ENCODE measurements at places on chromosomes 12 and 14.

DNA sequence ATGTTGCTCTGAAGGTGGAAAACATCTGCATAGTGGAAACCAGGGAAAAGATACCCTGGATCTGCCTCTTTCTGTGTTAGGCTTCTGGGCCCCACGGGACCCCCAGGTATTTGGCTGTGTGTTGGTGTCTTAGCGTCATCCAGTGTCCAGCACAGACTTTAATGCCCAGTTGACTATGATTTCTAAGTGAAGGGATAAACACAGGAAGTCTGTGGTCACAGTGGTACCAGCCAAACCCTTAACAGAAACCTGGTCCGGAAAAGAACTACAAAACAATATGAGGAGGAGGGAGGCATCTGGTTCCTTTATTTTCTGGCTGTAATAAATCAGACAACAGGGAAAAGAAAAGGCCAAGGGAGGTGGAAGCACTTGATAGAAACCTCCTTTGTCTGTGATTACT is 56.4 kb downstream of the CMKLR1 start:
- DNase-seq, result no peak

DNA sequence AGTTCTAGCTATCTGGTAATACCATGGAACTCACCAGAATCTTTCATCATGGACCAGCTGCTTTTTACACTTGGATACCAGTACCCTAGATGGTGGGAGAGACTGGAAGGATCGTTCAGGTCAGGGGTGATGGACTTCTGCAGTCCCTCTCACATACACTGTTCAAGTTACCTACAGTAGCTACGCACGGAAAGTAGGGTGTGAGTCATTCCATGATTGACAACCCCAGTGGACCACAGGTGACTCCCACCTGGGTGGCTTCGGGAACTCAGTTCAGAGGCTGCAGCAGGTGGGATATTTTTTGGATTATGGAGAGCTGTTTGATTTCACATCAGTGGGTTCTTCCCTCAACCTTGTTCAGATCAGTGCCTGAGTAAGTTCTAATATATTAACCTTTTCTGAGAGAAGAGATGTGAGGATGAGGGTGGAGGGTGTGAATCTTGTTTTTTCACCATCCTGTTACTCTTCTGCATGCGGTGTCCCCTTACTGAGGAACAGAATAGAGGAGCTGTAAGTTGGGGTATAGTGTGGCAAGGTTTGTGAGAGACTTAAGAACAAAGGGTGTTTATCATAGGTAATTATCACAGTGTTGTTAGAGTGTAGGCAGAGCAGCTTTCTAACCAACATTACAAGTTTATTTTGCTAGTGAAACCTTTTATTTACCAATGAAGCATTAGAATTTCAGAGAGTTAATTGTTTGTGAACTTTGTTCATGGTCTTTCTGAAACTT is 39.6 kb downstream of the PRKCH start:
- DNase-seq, result no peak

- no peak for DNase-seq
Observed at GRCh38 chr12:67141296-67142018, 127.7 kb upstream of the CAND1 start.

GRCh38 chr12:96194971-96195844 is 1.0 kb downstream of the ELK3 start:
- DNase-seq, result peak; percentile 84

DNA sequence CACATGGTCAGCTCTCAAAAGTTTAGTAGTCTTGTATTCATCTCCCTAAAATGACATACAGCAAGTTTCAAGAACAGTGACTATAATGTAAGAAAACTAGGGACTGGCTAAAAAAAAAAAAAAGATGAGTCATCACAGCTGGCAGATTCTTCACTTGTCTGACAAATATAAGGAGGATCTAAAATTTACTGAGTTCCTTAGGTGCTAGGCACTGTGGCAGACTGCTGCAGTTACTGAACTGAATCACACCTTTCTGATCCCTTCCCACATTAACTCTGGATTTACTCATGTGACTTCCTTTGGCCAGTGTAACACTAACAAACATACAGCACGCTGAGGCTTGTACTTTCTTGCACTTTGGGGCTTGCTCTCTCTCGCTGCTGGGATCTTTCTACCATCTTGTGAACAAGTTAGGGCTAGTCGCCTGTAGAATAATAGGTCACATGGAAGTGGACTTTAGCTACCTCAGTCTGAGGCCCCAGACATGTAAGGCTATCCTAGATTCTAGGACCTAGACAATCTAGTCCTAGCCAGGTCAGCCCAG is 32.1 kb downstream of the BAZ1A start:
- DNase-seq, result peak; percentile 66

DNA sequence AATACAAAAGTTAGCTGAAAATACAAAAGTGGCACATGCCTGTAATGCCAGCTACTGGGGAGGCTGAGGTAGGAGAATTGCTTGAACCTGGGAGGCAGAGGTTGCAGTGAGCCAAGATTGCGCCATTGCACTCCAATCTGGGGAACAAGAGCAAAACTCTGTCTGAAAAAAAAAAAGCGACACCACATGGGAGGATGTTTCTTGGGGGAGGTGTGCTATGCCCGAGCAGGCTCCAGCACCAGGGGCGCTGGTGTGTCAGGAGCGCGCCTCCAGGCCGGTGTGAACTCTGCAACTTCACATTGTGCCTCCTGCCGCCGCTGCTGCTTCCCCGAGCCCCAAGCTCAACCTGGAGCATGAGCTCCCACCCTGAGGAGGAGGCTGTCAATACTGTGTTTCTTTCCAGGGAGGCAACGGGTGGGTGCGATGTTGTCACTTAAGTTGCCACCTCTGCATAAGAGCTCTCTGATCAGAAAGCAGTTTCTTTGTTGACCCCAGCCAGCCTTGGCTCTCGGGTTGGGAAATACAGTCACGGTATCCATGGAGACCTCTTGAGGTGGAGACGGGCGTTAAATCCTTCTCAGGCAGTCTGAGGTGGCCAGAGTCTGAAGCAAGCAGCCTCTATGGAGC is 18.9 kb downstream of the DEGS2 start:
- DNase-seq, result no peak

GRCh38 chr14:22540811-22541360 is 48.1 kb downstream of the DAD1 start:
- DNase-seq, result no peak

DNA sequence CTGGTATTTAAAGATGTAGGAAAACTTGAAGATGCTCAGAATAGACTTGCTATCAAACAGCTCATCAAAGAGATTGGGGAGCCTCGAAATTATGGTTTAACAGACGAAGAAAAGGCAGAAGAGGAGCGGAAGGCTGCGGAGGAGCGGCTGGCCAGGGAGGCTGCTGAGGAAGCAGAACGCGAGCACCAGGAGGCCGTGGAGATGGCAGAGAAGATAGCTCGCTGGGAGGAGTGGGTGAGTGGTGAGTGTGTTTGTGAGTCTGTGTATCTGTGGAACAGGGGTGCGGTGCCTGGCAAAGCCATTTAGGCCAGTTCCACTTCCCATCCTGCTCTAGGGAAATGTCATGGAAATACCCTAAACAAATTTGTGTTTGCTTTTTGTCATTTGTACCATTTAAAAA is 19.2 kb upstream of the PAPOLA start:
- DNase-seq, result no peak

DNA sequence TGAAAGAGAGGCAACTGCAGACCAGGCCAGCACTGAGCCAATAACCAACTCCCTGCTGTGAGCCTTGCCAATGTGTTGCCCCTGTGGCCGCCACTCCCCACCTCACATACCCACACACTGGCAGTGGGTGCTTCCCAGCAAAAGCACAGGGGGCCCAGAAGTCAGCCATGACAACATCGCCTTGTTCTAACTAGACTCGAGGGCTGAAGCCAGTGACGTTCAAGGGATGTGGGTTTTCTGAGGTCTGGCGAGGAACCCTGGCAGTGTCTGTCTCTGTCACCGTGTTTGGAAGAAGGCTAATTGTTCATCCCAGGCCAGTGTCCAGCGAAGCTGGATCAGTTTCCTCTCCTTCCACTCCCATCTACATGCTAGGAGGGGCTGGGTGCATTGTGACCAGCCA is 311.8 kb upstream of the AMIGO2 start:
- DNase-seq, result no peak

- DNase-seq, result peak; percentile 42
Observed at GRCh38 chr12:106226884-106227640, 20.8 kb downstream of the CKAP4 start.

DNA sequence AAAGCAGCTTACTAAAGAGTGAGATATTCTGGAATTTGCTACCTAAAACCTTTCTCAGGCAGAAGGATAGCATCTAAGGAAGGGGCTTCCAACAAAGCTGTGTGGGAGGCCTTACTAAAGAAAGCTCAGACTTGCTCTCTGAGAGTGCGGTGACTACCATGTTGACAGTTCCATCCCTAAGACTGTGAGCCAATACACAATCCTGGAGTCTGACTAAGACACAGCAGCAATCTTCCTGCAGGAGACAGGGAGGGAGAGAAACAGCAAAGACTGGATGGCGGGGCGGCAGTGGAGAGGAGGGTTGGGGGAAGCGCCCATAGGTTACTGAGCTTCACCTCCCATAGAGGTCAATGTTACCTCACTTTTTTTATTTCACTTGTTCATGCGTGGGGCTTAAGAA is 70.9 kb downstream of the KITLG start:
- DNase-seq, result peak; percentile 45

DNA sequence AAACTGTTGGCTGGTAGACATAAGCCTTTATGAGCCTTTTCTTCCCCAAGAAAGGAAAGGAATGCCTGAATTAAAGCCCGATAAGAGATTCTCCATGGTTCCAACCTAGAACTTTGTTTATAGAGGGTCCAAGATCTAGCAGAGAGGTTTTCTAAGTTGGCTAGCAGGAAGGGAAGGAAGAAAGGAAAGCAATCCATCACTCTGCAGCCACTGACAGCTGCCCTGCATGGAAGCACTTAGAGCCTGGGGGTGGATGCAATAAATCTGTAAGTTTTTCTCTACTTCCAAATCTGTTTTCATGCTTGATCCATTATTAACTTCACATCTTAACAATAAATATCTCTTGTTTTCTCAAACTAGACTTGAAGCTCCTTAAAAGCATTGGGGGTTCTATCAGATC is 224.4 kb downstream of the KSR2 start:
- no peak for DNase-seq

DNA sequence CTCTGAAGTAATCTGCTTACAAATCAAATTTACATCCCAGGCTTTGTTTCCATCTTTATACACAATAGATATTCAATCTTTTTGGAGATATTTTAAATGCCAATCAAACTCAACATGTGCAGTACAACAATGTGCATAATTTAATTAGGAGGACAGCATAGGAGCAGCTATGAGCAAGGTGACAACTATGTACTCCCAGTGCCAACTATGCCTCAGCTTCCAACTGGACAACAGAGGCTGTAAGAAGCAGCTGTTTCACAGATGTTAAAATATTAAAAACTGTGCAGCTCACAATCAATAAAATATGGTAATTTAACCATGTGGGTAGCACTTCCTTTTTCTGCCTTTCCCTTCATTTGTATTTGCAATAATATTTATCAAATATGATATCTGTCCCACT is 99.9 kb downstream of the ST8SIA1 start:
- DNase-seq, result peak; percentile 70

GRCh38 chr12:123744836-123745235 is 17.3 kb upstream of the DNAH10 start:
- no peak for DNase-seq

DNA sequence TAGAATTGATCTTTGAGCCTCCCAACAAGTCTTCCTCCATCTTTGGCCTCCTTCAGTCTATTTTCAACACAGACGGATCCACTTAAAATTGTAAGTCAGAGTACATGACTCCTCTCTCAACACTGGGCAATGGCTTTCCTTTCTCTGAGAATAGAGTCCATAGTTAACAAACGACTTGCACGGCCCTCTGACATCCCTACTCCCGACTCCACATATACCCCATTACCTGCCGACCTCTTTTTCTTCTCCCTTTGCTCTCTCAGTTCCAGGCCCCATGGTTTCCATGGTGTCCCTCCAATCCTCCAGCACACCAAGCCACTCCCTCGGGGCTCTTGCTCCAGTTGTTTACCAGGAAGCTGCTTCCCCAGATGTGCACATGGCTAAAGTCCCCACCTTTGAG is 84.7 kb downstream of the DNAI7 start:
- DNase-seq, result no peak

GRCh38 chr12:112122823-112123690 is 2.3 kb upstream of the TRAFD1 start:
- peak; percentile 85 for DNase-seq

- peak; percentile 95 for DNase-seq
Observed at GRCh38 chr12:46492471-46493085, 120.0 kb upstream of the SLC38A2 start.

DNA sequence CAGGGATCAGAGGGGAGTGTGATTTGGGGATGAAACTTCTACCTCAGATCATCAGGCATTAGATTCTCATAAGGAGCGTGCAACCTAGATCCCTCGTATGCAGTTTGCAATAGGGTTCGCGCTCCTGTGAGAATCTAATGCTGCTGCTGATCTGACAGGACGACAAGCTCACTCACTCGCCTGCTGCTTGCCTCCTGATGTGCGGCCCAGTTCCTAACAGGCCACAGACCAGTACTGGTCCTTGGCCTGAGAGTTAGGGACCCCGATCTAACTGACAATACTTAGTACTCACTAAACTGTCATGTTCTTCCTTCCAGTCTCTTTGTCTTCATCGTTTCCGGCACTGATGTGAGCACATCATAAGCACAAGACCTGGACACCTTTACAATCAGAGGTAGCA is 5.3 kb upstream of the RPLP0 start:
- DNase-seq, result no peak

DNA sequence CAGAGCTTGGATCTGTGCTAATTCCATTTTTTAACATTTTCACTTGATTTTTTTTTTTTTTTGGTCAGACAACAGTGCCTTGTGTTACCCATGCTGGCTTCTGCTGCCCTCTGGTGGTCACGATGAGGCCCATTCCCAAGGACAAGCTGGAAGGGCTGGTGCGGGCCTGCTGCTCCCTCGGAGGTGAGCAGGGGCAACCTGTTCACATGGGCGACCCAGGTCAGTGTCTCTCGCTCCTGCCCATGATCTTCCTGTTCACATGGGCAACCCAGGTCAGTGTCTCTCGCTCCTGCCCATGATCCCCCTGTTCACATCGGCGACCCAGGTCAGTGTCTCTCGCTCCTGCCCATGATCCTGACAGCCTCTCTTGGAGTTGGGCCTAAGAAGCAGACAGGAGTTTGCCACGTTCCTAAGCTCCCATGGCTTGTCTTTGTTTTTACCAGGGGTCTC is 59.4 kb downstream of the DGLUCY start:
- peak; percentile 73 for DNase-seq

DNA sequence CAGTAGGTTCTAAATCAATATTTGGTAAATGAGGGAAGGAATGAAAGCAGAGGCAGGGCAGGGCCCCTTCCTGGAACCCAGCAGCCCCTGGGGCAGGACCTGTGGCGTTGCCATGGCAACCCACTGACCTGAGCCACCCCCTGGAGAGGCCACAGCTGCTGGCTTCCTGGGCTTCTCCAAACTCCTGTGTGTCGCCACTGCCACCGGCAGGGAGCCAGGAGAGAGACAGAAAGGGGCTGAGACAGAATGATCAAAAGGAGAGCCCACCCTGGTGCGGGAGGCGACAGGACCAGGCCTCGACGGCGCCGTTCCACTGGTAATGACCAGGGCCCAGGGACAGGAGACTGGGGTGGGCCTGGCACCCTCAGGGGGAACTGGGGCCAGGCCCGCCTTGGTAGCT is 18.2 kb downstream of the RFX4 start:
- no peak for DNase-seq

Data from foreskin fibroblast (primary cell).